ENCODE measurements at places on chromosomes 16 and 17.

GRCh38 chr17:76673729-76674128 is 30.2 kb upstream of the ST6GALNAC1 start:
- no peak for DNase-seq

DNA sequence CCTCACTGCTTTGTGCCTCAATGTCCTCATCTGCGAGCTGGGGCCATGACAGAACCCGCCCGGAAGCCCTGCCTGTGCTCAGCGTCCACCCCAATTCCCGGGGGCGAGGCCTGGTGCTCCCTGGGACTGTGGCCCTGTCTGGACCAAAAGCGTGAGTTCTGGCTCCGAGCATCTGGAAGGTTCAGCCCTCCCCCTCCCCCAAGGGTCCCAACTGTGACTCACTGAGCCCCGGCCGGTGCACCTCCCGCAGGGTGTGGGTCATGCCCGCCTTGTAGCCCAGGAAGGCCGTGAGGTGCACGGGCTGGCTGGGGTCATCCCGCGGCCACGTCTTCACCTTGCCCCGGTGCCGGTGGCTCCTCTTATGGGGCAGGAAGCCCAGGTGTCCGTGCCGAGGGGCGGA is 755 bp downstream of the RPL3L start:
- no peak for DNase-seq

GRCh38 chr17:64635647-64636305 is 26.3 kb downstream of the SMURF2 start:
- peak; percentile 88 for DNase-seq

DNA sequence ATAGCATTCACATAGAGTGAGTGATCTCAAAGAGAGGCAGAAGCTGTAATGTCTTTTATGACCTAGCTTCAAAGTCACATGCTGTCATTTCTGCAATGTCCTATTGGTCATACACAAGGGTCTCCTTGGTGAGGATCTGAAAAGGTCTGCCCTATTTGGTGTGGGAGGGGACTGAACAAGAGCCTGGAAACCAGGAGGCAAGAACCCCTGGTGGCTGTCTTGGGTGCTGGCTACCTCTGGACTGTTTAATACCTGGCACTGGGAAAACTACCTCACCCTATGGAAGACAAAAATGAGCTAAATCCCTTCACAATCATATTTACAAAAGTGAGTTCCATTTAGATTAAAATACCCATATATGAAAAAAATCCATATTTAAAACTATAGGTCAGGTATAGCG is 9.0 kb downstream of the KCTD13 start:
- no peak for DNase-seq
